Fibroblast of upper back skin (primary cell): ENCODE measurements at places on chromosomes 5 and 9.

GRCh38 chr9:31808766-31809165 lies 575.7 kb upstream of the ACO1 start:
- no peak for DNase-seq

- DNase-seq: no peak
These were observed 27.1 kb downstream of the DPYSL3 start for GRCh38 chr5:147482706-147483180.

DNA sequence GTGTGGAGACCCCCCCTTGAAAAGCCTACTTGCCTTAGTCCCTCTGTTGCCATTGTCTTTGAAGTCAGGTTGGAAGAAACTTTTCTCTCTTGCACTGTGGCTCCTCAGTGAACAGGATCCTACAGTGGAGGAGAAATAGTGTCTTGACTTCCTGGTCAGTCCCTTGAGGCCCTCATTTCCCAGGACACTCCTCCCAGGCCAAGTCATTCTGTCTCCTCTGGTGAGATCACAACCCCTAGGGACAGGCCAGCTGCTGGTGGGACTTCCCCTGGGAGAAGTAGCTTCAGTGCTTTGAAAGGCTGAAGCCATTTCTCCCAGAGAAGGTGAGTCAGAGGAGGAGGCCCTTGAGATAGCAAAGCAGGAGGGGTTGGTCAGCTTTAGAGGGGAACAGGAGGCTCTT lies 10.1 kb upstream of the GRIA1 start:
- DNase-seq: no peak

GRCh38 chr5:88785746-88786565 lies 97.0 kb downstream of the MEF2C start:
- DNase-seq: peak; percentile 96

DNA sequence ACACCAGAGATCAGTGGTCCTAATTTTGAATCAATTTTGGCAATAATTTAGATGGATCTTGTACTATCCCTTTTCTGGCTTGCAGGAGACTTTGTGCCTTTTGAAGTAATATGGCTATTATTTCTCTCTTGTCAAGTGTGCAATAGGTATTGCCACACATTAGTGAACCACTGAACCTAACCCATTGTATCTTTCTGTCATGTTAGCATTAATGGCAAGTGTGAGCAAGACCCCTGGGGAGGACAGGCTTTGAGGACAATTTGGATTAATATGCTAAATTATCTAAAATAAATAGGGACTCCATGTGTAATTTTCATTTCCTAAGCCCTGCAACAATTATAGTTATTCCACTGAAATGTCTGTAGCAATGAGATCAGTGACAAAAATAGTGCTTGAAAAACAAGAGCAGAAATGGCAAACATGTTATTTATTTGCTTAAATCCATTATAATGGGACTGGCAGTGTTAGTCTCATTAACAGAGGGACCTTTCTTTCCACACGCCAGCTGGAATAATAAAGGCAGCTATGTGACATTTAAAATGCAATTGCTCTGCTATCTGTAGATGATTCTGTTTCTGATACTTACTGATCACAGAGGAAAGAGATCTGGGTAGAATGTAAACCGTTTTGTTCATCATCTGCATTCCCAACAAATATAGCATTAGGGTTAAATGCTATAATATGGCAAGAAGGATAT lies 753.3 kb upstream of the ZNF608 start:
- DNase-seq: no peak

- DNase-seq: peak; percentile 59
These were observed 158.1 kb upstream of the TARS1 start for GRCh38 chr5:33282696-33283095.

DNA sequence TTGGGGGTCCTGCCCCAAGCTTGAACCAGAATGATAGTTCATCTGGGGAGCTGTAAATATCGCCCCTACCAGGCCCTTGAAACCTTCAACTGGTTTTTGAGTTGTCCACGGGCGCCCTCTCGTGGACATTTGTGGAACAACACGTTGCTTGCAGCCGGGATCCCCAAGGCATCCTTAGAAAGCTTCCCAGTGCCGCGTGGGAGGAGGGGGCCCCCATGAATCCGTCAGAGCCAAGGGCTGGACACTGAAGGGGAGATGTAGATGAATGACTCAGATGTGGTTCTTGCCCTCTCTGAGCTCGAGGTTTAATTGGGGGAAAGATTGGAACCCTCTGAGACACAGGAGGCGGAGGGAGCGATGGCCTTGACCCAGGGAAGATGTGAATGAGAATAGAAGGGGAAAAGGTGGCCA lies 31.8 kb upstream of the ORM1 start:
- DNase-seq: peak; percentile 72

DNA sequence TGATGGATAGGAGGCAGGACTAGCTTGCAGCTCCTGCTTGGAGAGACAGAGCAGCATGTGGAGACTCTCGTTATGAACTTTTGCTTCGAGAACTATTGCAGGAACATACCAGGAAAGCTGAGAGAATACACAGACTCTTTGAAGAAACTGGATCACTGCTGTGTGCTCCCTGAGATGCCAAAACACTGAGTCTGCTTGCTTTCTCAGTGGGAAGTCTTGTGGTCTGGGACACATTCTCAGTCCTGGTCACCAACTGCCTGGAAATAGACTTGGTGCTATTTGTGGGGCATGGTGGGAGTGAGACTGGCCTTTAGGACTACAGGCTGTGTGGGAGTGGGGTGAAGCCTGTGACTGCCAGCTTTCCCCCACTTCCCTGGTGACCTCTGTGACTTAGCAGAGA lies 252.6 kb downstream of the MED10 start:
- DNase-seq: no peak

- no peak for DNase-seq
These were observed 589.5 kb downstream of the GABRG2 start for GRCh38 chr5:162657076-162657475.

GRCh38 chr5:127074466-127074865 lies 1.2 kb upstream of the C5orf63 start:
- DNase-seq: no peak

- no peak for DNase-seq
These were observed 8.2 kb upstream of the NIPAL4 start for GRCh38 chr5:157451806-157452205.

GRCh38 chr9:131481441-131482342 lies 21.0 kb upstream of the POMT1 start:
- DNase-seq: no peak

DNA sequence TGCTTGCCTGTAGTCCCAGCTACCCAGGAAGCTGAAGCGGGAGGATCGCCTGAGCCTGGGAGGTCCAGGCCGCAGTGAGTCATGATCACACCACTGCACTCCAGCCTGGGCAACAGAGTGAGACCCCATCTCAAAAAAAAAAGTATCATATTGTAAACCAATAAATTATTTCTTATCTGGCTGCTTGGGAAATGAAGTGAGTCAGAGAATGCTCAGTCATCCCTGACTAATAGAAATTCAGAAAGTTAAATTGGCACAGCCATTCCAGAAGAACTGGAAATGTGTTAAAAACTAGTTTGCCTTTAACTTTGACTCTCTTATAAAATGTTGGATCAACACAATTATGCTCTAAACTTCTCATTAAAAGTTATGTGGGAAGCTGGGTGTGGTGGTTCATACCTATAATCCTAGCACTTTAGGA lies 9.8 kb upstream of the GNE start:
- peak; percentile 44 for DNase-seq

GRCh38 chr9:127316586-127317323 lies 52.2 kb downstream of the GARNL3 start:
- DNase-seq: peak; percentile 26

- DNase-seq: no peak
These were observed 548.5 kb downstream of the CHSY3 start for GRCh38 chr5:130452744-130453143.

- no peak for DNase-seq
These were observed 89.8 kb upstream of the GABRP start for GRCh38 chr5:170693701-170694100.

- peak; percentile 54 for DNase-seq
These were observed 159.1 kb downstream of the CSNK1G3 start for GRCh38 chr5:123671042-123671441.

GRCh38 chr9:128554155-128554862 lies 1.9 kb downstream of the SPTAN1 start:
- peak; percentile 91 for DNase-seq

DNA sequence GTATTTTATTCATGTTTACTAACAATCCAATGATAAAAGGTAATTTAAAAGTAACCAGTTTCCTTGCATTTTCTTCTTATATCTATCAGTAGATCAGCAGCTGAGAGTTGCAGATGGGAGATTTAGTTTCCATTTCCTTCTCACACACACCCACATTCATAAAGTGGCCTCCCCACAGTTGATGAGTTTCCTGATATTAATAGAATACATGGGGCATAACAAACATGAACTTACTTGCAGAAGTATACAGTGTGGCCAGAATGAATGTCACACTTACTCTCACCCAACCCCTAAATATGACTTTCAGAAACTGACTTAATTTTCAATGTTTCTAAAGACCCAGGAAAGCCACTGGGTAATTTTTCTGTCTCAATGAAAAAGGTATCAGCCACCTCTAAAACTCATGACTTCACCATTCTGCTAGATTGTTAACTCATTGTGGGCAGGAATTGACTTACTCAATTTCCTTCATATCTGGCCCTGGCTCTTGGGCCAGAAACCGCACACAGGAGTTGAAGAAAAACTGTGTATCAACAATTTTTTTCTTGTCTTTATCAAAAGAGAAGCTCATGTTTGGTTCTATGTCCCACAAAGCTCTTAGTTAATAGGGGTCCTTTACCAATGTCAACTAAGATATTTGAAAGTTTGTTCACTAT lies 63.5 kb upstream of the OSMR start:
- no peak for DNase-seq

DNA sequence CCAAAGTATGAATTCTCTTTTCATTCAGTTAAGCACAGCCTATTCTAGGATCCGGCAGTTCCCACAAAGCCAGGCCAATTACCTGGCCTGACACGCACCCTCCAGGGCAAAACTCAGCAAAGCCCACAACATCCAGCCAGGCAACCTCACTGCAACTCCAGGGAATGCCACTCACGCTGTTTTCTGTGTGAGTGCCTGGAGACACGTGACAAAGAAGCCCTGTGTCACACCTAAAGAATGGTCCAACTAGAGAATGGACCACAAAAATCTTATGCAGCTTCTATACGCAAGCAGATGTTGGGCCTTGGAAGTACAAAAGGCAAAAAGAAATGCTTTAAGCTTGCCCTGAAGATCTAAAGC lies 20.2 kb downstream of the RETREG1 start:
- peak; percentile 62 for DNase-seq

GRCh38 chr9:89495824-89496560 lies 1.9 kb downstream of the SEMA4D start:
- DNase-seq: no peak

- peak; percentile 79 for DNase-seq
These were observed 70.1 kb downstream of the KIAA1958 start for GRCh38 chr9:112556497-112557442.

DNA sequence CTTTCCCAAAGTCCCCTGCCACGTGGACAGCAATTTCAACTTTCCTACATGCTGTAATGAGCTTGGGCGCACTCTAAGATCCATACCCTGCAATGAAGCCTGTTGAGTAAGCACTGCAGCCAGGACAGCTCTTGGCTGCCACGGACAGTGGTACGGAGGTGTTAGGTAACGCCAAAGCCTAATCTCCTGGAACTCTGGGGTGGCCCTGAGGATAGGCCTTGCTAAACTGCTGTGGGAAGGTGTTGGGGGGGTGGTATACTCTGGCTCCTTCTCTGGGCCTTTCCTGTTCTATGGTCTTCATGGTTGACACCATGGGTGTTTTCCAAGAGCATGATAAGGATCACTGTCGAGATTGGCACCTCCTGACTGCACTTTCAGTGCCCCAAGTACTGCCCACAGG lies 66.4 kb upstream of the PITX1 start:
- DNase-seq: no peak

DNA sequence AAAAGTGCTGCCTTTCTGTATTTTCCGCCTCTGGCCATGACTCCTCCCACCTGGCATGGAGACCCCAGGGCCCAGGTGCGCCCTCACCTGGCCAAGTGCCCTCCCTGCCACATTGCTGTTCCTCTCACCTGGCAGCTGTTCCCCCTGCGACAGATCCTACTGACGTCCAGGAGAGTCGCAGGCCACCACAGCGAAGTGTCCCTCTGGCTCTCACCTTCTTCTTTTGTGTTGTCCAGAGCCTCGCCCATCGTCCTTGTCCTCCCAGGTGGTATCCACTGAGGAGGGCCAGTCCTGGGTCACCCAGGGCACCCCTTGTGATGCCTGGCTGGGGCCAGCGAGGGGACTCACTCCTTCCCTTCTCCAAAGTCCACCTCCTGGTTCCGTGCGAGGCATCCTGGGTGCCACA lies 2.6 kb downstream of the NKD2 start:
- no peak for DNase-seq

GRCh38 chr5:66945389-66946349 lies 250.9 kb downstream of the CD180 start:
- DNase-seq: no peak

DNA sequence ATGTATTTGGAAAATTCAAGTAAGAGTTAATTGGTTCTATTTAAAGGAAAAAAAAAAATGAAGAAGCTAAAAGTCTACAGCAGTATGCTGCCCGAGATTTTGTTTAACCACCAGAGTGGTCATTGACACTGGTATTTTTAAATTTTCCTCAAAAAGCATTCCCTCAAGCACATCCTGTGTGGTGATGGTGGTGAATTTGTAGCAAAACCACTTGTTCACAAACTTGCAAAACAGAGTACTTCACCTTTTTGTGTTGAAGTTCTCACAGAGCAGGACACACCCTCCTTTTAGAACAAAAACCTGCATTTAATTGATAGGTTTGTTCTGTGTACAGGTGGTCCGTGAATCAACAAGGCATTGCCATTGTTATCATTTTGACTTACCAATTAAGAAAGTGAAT lies 374.2 kb downstream of the EFNA5 start:
- no peak for DNase-seq

GRCh38 chr9:110809038-110809595 lies 140.5 kb downstream of the MUSK start:
- no peak for DNase-seq

GRCh38 chr9:129854588-129855110 lies 19.4 kb downstream of the USP20 start:
- no peak for DNase-seq

DNA sequence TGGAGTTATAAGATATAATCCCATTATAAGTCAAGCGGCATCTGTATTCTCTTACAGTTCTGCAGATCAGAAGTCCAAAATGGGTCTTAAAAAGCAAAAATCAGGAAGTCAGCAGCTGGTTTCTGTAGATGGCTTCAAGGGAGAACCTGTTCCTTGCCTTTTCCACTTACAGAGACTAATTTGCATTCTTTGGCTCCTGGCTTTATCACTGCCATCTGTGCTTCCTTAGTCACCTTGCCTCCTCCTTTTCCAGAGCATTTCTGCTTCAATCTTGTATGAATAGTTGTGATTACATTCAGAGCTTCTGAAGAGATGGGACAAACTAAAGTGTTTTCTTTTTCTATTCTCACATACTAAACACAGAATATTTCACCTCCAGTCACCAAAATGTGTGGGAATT lies 647.3 kb upstream of the GRAMD2B start:
- no peak for DNase-seq

- DNase-seq: no peak
These were observed 8.4 kb upstream of the EXOC3 start for GRCh38 chr5:434443-435146.

DNA sequence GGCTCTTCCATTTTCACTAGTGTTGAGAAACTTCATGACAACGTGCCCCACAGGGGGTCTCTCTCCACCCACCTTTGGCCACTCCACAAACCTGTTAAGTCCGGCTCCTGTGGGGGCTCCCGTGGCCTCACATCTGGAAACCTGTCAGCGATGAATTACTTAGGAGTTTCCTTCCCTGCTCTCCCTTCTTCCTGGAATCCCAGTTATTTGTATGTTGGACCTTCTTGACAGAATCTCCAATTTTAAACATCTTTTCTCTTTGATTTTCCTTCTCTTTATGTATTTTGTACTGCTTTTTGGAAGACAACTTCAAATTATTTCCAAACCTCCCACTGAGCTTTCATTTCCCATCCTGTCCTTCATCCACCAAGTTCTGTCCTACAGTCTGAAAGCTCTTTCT lies 55.1 kb upstream of the NRARP start:
- no peak for DNase-seq
